ENCODE measurements at places on chromosomes 11 and 22.

DNA sequence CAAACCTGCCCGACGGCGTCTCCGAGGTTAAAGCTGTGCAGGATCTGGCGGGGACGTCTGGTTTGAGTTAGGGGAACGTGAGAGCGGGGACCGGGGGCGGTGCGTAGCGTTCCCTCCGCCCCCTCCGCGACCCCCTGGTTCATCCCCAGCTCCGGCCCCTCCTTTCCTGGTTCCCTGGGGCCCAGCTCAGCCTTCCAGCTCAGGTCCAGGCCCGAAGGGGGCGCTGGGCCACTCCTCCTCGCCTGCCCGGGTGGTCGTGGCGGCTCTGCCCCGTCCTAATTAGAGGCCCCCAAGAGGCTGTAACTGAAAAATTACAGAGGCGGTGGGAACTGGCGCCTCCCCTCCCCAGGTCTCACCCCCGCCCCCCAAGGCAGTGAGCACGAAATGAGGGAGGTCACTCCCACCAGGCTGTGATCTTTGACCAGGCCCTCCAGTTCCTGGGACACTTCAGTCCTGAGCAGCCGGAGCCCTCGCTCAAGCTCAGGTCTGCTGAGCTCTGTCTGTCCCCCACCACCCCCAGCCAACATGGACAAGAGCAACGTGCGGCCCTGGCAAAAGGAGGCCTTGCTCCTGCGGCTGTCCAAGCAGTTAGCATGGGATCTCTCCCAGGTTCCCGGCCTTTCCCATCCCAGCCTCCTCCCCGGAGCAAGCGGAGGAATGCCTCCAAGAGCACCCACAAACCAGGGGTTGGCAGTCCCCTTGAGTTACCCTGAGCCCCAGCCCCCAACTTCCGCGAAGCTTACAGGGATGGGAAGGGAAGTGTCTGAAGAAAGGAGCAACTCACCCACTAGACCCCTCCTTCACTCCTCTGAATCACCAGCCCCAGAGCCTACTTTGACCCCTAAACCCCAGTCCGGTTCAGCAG is 3.3 kb downstream of the CD248 start:
- DNase-seq: peak; percentile 38

GRCh38 chr22:50624347-50625130 is 3.4 kb downstream of the ARSA start:
- no peak for DNase-seq

GRCh38 chr11:85889676-85890579 is 34.7 kb downstream of the CCDC83 start:
- no peak for DNase-seq

- no peak for DNase-seq
These were observed 1.8 kb upstream of the NCF4 start for GRCh38 chr22:36858966-36859365.

- peak; percentile 44 for DNase-seq
These were observed 670 bp downstream of the NEFH start for GRCh38 chr22:29480512-29481264.

- DNase-seq: no peak
These were observed 25.0 kb downstream of the RTN4R start for GRCh38 chr22:20243176-20243536.

GRCh38 chr11:3745161-3745560 is 52.2 kb downstream of the NUP98 start:
- no peak for DNase-seq

GRCh38 chr11:109089144-109089543 is 332.8 kb upstream of the C11orf87 start:
- DNase-seq: no peak

GRCh38 chr22:29987137-29987536 is 93.1 kb upstream of the HORMAD2 start:
- no peak for DNase-seq

GRCh38 chr11:116643521-116643920 is 129.3 kb downstream of the BUD13 start:
- no peak for DNase-seq

- DNase-seq: no peak
These were observed 54.0 kb downstream of the CCDC34 start for GRCh38 chr11:27309046-27309445.

- DNase-seq: no peak
These were observed 20.1 kb downstream of the TOLLIP start for GRCh38 chr11:1289211-1289935.

- DNase-seq: peak; percentile 11
These were observed 33.0 kb downstream of the MOB2 start for GRCh38 chr11:1453611-1454034.

Measured in stimulated activated naive CD8-positive, alpha-beta T cell treated with anti-CD3 and anti-CD28 coated beads, Interleukin-15, Interleukin-2, amounts not matched to agents 100 U/mL and 50 U/mL, for 24 hours (primary cell).